ENCODE measurements at places on chromosomes 5 and 9.

GRCh38 chr9:82560457-82560904 is 502.5 kb downstream of the RASEF start:
- DNase-seq, result no peak

DNA sequence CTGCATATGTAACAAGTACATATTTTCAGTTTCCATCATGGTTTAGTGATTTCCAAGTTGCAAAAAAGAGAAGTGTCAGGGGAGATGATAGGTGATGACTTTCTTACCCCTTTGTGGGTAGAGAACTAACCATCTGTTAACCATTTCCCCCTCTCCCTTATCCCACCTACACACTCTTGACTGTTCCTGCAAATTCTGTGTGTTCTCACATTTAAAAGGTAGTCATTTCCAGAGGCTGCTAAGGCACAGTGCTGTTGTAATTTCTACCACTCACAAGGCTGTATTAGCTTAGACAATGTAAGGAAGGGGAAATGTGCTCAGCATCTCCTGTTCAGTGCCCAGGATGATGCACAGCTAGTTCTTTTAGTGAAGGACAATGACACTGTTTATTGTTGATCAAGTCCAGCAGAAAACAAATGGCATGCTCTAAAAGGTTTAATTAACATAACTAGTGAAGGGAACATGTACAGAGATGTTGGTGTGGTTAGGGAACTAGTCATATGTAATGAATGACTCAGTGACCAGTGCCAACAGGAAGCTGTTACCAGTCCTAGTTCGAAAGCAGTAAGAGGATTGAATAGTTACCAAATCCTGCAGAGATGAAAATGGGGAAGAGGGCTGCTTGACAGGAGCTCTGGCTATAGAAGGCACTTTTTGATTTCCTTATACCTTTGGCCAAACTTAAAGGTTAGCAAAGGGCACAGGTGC is 165.1 kb downstream of the PLK2 start:
- no peak for DNase-seq

- no peak for DNase-seq
Measured at GRCh38 chr9:135413086-135413375, 66.6 kb upstream of the PPP1R26 start.

- DNase-seq, result no peak
Measured at GRCh38 chr5:44441460-44441859, 52.2 kb upstream of the FGF10 start.

DNA sequence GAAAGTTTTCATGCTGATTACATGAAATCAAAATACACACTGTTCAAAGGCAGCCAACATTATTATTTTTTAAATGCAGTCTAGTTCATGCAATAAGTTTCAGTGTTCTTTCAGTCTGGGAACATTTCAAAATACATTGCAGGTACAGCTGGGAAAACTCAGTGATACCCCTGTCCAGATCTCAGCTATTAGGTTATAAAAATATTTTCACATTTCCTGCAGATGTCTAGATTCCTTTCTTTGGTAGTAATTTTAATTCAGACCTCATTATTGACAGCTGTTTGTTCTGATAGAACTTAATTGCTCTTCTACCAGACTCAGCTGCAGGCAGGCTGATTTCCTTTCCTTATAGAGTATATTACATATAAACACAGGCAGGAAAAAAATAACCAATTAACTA is 556.8 kb upstream of the DMAC1 start:
- no peak for DNase-seq

DNA sequence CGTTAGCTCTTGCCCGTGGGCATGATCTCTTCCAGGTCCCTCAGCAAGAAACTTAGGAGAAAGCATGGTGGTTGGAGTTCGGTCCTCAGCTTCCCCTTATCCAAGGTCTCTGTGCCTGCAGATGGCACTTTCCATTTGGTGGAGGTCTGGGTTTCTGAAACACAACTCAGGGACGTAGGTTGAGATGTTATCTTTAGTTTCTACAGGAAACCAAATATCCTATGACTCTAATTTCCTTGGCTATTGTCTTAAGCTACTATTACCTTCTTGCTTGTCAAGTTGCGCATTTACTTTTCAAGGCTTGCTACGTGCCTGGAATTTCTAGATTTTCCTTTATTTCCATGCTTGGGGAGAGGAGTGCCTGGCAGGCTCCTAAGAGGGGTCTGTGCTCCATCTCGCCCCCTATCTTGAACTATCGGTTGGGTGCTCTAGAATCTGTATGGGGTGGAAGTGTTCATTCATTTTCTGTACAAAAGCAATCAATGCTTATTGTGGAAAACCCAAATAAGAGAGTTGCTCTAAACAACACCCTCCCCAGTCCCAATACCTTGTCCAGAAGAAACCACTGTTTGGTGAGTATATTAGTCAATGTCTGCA is 32.9 kb upstream of the KCNIP1 start:
- no peak for DNase-seq

- DNase-seq, result no peak
Measured at GRCh38 chr5:82419559-82420332, 141.6 kb upstream of the RPS23 start.

- DNase-seq, result no peak
Measured at GRCh38 chr5:1032551-1033027, 24.0 kb downstream of the NKD2 start.

- DNase-seq, result no peak
Measured at GRCh38 chr5:79505138-79505537, 8.8 kb downstream of the HOMER1 start.

DNA sequence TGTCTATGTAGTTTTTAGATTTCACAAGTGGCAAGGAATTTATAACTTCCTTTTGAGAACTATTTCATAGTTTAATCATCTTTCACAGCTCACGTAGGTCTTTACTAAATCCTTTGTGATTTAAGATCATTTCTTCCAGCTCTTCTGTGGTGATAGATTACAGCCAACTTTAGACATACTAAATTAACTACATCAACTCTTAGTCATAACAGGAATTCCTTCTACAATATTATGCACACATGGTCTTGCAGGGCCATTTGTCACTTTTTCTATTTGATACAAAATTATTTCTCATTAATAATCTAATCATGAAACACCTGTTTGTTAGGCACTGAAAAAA is 208.4 kb downstream of the PDE4D start:
- DNase-seq, result no peak

DNA sequence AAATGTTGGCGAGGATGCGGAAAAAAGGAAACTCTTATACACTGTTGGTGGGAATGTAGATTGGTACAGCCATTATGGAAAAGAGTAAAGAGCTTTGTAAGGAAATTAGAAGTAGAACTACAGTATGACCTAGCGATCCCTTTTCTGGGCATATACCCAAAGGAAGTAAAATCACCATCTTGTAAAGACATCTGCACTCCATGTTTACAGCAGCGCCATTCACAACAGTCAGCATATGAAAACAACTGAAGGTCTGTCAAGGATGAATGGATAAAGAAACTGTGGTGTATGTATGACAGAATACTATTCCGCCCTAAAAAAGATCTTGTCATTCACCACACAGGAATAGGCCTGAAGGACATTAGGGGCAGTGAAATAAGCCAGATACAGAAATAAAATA is 27.7 kb upstream of the SLC25A51 start:
- DNase-seq, result no peak

- DNase-seq, result no peak
Measured at GRCh38 chr9:35203528-35203927, 41.7 kb downstream of the UNC13B start.

DNA sequence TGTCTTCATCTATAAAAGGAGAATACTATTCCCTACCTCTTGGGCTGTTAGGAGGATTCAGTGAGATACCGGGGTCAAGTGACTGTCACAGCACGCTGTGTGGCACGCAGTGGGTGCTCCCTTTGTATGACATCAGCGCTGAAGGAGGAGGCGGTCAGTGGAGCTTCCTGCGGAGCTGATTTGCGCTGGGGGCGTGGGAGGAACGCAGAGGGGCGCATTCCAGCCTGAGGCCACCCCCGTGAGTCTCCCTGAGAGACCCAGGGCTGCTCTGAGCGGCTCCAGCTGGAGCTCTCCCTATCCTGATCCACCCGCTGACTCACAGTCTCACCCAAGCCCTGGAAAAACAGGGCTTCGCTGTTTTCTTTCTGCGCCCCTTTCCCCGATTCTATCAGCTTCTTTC is 24.3 kb upstream of the NEURL1B start:
- no peak for DNase-seq

All from activated T-helper 1 cell treated with Interleukin-2 at 50 U/mL for 16 hours (primary cell).